ENCODE measurements at places on chromosomes 1 and 21.
A peak's percentile ranks its signal among the peaks of the same experiment; 100 is the strongest.

GRCh38 chr1:220189750-220190347, 82.4 kb downstream of the RAB3GAP2 start:
- no peak for DNase-seq

- peak; percentile 73 for DNase-seq
Measured at GRCh38 chr1:68111519-68112436, 61.4 kb upstream of the DIRAS3 start.

- no peak for DNase-seq
Measured at GRCh38 chr21:34923202-34923601, 125.9 kb downstream of the RUNX1 start.

DNA sequence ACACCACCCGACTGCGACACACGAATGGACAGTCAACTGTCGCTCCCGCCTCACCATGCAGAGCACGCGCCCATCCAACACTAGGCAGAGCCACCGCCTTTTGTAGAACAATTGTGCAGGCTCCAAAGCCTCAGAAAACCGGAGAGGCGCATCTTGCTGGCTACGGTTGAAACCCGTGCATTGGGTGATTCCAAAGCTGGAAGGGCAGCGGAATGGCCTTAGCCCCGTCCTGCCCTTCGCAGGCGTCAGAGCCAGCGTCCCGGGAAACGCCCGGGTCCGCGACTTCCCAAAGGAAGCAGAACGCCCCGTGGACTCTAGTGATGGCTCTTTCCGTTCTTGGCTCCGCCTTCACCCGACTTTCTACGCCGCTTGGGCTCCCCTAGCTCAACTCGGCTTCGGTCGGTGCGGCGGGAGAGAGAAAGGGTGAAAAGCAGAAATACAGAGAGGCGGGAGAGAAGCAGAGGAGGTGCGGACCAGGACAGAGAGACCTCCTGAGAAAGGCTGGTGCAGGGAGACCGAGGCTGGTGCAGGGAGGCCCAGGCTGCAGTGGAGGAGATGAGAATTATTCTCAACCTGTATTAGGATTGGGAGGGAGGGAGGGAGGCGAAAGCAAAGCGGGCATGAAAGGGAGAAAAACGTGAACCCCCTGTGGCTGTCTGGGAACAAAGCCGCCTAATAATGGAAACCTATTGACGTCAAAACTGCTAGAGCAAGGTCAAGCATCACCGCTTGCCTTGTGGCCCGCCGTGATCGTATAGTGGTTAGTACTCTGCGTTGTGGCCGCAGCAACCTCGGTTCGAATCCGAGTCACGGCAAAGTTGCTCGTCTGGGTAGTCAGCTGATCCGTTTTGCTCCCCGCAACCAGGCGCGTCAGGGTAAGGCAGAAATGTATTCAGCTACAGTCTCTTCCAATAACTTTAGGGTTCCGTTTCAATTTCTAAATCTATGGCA, 99.5 kb downstream of the PRKAB2 start:
- no peak for DNase-seq

- DNase-seq, result no peak
Measured at GRCh38 chr1:2383576-2383975, 7.8 kb downstream of the MORN1 start.

GRCh38 chr1:214615871-214616270, 12.9 kb downstream of the CENPF start:
- peak; percentile 10 for DNase-seq

DNA sequence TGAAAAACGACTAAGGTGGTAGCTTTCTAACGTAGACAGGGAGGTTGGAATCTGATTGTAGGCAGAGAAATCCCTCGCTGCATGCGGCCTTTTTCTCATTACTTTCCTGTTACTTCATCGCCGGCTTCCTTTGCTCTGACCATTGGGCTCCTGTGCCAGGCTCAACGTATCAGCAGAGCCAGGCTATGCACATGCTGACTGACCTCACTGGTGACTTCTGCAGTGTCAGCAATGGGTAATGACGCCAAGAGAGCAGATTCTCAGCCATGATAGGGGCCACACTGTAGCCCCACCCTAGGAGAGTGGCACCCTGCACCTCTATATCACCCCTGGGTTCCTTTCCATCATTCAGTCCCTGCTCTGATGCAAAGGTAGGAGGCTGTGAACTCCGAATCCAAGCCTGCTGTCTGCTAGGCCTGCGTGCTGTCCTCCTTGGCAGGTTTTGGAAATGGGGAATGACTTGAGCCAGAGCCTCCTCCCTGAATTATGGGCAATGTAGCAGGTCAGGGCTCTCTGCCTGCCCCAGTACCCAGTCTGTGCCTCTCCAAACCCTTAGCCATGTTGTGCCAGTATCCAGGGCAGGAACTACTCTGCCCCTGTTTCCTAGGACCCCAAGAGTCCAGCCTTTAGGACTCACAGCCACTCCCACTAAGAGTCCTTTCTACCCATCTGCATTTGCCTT, 11.4 kb downstream of the PPFIA4 start:
- DNase-seq, result no peak

DNA sequence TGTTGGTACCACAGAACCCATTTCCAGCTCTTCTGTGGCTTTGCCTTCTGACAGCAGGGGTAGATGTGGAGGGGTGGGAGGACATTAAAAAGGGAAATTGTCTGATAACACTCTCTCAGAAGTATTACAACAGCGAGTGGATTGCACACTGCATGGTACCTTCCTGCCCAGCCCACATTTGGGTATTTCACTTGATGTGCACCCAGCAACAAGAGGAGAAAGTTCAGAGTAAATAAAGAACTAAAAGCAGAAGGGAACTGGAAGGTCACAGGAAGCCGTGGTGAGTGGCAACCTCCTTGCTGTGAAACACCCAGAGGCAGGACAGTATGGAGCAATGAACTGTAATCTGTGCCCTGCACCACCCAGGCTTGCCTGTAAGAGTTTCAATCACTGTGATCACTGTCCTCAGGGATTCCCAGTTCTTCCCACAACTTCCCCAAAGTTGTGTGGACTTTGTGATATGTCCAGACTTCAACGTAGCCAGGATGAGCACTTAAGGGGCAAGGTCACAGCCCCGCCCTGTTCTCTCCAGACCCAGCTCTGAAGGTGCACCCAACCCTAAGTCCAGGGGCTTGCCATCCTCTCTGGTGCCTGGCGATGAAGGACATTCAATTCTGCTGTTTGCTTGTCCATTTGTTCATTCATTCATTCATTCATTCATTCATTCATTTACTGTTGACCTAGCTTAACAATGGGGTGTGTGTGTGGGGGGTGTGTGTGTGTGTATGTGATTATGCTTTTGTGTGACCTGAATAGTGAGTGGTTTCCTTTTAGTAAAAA, 18.7 kb upstream of the F5 start:
- DNase-seq, result peak; percentile 16

DNA sequence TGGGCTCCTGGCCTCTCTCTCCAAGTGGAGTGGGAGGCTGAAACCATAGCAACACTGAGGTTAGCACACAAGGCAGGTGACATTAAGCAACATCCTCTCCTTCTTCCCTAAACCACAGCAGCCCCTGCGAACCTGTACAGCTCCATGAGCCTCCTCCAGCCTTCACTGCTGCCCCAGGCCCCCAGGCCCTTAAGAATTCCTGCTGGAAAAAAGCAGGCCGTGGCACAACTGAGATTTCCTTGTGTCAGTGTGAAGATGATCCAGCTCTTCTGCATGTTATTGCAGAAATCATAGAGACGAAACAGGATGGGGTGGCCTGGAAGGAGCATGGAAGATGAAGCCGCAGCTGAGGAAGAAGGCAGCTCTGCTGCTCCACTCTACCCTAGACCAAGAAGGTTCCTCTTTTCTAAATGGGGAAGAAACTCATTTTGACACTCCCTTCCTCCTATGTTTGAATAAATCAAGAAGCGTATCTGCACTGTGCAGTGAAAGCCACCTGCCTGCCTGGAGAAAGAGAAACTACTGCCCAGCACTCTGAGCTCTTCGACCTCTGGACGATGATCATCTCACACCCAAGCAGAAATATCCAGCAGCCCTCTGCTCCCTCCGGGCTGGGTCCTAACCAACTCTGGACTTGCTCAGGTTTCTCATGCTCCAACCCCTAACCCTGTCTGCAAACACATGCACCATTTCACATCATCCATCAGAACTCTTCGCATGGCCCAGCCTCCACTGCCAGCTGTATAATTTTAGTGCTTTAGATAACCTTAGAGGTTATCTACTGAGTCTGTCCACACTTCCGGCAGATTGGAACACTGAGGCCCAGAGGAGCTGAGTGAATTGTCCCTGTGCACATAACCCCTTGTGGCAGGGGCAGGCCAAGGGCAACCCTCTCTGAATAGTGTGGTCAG, 20.7 kb downstream of the SH3BP5L start:
- DNase-seq, result no peak

GRCh38 chr1:156560585-156561163, 11.7 kb downstream of the IQGAP3 start:
- DNase-seq, result no peak

DNA sequence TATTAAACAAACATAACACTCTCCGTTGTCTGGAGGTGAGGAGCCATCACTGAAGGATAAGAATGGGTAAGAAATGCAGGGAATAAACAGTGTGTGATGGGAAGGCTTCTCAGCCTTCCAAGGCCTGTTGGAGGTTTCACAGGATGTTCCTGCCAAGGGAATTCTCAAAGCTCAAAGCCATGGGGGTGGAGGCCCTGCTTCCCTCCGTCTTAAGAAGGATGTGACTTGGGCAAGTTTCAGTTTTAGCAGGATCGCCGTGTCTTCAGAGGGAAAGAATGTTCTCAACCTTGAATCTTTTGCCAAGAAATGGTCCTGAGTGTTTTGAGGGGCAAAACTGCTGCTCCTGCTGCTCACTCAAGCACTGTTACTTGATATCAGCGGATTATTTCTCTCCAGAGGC, 41.7 kb upstream of the IL20 start:
- DNase-seq, result no peak

Measured in NCI-H226 (cell line).